Right hindlimb (tissue), 1 donor: ENCODE measurements at places on chromosomes 7 and 10.

GRCh38 chr10:43044961-43045621 lies 31.8 kb upstream of the RET start:
- no peak for DNase-seq

DNA sequence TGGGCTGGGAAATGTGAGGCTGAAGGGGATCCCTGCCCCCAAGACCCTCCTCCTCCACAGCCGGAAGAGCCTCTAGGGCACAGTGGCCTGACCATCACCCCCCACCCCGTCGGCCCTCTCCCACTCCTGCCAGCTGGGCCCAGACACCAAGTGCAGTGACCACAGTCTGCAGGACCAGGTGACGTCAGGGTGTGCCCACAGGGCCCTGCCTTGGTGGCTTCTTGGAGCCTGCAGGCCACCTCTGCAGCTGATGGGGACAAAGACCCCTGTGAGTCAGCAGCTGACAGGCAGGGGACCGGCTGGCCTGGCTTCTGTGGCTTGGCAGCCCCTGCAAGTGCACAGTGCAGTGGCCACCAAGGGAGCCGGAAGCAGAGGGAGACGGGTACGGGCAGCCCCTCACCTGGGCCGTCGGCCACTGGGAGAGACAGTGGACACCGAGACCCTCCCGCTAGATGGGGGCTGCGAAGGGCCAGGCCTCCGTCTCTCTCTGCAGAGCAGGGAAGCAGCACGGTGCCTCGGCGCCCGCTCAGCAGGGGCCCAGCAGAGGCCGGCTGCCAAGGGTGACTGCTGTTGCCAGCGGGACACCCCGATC lies 274.6 kb downstream of the ELFN1 start:
- DNase-seq, result no peak

GRCh38 chr7:114183311-114184088 lies 231.1 kb upstream of the FOXP2 start:
- no peak for DNase-seq

GRCh38 chr10:118968060-118968459 lies 61.5 kb upstream of the NANOS1 start:
- DNase-seq, result no peak

DNA sequence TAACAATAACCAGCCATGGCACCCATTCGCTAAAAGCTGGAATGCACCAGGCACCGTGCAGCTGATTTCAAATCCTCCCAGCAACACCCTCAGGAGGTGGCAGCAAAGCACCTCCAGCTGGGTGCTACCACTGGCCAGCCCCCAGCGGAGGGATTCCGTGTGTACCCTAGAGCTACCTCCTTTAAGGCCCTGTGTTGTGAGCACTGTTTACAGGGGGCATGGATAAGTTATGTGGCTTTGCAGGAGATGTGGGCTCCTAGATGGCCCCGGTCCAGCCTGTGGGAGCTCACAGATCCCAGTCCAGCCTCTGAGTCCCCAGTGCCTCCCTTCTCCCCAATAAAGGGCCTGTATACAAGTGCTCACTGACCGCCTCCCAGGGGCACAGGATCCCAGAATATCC lies 27.1 kb downstream of the TNRC18 start:
- no peak for DNase-seq

GRCh38 chr10:34217524-34217923 lies 597.6 kb downstream of the PARD3 start:
- DNase-seq, result no peak

DNA sequence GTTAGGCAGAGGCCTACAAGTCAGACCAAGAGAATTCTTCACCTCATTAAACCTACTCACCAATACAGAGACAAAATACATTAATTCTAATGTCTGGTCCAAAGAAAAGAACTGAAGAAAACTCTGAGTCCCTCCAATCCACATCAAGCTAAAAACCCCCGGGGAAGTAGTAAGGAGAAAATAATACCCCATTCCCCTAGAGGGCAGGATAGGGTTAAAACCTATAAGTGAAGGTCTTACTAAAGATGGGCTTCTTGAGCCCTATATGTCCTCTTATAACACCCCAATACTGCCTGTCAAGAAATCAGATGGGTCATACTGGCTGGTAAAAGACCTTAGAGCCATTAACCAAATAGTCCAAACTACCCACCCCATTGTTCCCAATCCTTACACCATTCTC lies 141.3 kb upstream of the TMEM106B start:
- no peak for DNase-seq

GRCh38 chr7:34184466-34184865 lies 279.1 kb downstream of the BMPER start:
- DNase-seq, result no peak

GRCh38 chr7:54946271-54946670 lies 72.5 kb upstream of the EGFR start:
- no peak for DNase-seq

GRCh38 chr10:29877793-29878491 lies 181.4 kb downstream of the JCAD start:
- no peak for DNase-seq

GRCh38 chr10:123557366-123558108 lies 108.6 kb upstream of the GPR26 start:
- DNase-seq, result no peak

DNA sequence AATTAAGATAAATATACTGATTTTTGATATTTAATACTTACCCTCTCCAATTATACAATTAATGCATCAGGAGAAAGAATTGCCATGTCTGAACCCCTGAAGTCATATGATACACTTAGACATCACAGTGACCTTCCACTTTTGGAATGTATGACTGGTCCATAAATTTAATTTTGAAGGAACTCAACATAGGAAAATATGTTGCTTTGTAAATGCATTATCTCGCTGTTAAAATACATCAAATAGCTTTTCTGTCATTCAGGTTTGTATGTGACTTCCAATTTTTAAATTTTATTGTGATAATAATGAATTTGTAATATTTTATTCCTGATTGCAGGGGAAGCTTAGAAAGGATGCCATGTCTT lies 631.9 kb upstream of the ANKRD30A start:
- DNase-seq, result no peak

- no peak for DNase-seq
Observed at GRCh38 chr10:24241536-24242040, 32.6 kb downstream of the KIAA1217 start.

DNA sequence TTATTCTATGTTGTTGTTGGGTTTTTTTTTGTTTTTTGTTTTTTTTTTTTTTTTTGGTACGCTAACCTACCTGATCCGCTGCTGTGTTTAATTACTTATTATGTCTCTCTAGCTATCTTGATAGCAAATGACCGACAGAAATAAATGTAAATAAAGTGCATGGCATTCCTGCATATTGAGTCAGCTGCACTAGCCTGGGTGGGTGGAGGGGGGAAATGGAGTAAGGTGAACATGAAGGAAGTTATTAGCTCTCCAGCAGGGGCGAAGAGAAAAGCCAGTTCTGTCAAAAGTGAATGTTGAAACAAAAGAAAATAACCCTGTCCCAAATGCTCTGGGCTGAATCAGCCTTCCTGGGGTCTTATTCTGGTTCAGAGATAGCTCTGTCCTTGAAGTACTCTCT lies 210.7 kb upstream of the MDFIC start:
- no peak for DNase-seq

- DNase-seq, result peak; percentile 31
Observed at GRCh38 chr7:44066494-44067063, 1.2 kb upstream of the PGAM2 start.

- no peak for DNase-seq
Observed at GRCh38 chr10:51748959-51749358, 49.6 kb upstream of the CSTF2T start.

GRCh38 chr7:129655811-129656210 lies 44.3 kb downstream of the NRF1 start:
- no peak for DNase-seq

DNA sequence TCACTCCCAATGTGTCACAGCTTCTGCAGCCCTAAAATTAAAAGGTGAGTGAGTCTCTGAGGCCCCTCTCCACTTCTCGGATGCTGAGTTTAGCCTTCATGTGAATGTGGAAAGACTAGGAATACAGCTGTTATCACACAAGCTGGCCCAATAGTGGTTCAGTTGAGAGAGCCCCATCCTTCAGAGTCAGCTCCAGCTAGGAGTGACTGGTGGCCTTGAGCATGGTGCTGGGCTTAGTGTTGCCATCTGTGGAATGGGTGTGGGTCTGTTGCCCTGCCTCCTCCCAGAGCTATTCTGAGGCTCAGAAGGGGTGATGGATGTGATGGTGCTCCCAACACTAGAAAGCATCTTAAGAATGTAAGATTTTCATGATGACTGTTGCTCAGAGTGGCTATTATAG lies 55.8 kb downstream of the FIGNL1 start:
- no peak for DNase-seq

DNA sequence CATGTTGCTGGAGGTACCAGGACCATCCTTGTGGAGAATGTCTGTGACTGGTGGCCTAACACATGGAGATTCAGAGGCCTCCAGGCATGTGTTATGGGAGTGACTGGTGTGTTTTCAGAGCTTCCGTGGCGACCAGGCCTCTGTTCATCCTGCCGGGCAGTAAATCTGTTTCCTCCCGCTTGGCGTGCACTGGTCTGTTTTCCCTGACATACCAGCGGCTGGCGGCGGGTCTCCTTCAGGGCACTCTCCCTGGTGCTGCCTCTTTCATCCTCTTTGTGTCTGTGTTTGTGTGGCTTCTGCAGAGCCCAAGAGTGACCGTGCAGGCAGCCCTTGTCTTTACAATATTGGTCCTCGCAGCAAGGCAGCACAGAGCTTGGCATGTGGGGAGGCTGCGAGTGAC lies 385.1 kb upstream of the MKI67 start:
- DNase-seq, result no peak

GRCh38 chr7:27603813-27604212 lies 58.9 kb downstream of the HIBADH start:
- no peak for DNase-seq

DNA sequence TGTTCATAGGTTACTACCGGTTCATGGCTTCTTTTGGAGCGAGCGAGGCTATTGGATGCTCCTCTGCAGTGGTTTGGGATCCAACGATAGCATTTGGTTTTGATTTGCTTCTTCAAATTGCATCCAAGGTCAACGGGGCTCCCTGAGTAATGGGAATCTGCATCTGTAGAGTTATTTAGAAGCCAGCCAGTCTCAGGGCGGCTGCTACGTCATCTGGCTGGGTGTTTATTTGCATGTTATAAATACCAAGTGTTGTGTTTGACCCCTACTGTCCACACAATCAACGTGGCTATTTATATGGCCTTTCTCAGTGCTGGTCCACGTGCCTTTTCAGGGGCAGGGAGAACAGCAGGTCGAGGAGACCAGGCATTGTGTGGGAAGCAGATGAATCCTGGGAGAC lies 137.7 kb downstream of the PRPF18 start:
- DNase-seq, result peak; percentile 80

GRCh38 chr7:147818317-147818716 lies 772.2 kb upstream of the C7orf33 start:
- DNase-seq, result no peak

DNA sequence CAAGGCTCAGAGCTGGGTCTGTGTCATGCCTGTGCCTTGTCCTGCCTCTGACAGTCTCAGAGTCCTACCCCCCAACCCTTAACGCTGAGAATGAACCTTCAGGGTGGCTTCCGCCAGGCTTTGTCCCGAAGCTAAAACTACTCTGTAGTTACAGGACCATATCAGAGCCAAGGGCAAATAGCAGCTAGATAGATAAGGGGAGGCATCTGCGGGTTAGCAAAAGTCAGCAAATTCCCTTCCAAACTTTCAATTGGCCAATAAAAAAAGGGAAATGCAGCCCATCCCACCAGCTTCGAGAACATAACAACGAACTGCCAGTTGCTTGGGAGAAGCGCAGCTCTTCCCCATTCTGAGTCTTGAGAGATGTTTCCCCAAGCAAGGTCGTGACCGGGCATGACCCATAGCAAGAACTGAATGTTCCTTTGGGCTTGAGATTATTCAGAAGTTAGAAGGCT lies 17.7 kb downstream of the CCL24 start:
- DNase-seq, result no peak

DNA sequence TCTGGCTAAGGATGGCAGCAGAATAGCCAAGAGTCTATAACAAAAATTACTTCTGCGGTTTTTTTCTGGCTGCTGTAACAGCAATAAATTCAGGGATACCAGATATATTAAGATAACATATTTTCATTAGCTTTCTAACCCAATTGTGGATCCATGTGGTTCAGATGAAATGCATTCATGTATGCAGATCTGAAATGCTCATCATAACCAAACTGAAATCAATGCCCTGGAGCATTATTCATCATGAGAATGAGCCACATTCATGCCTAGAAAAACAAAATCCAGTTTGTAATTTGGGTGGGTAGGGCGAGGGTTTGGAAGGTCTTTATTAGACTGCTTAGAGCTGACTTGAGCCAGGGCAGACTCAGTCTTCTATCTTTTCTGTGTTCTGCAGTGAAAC lies 69.8 kb upstream of the SEMA3A start:
- no peak for DNase-seq

GRCh38 chr10:13270877-13271551 lies 28.9 kb downstream of the PHYH start:
- no peak for DNase-seq

- no peak for DNase-seq
Observed at GRCh38 chr7:12800486-12800885, 113.1 kb downstream of the ARL4A start.

- DNase-seq, result no peak
Observed at GRCh38 chr7:101669307-101669706, 40.2 kb upstream of the MYL10 start.

DNA sequence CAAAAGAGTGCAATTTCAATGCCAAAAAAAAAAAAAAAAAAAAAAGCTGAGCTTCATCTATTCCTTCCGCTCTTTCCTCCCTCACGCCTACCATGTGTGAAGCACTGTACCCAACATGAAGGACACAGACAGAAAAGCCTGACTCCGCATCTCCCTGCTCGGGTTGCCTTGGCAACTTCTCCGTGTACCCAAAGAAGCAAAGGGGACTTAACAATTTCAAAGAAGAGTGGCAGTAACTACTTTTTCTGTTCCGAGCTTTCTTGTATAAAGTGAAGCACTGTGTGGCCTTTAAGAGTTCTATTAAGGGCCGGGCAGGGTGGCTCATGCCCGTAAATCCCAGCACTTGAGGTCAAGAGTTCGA lies 177.7 kb downstream of the PRKCQ start:
- no peak for DNase-seq

DNA sequence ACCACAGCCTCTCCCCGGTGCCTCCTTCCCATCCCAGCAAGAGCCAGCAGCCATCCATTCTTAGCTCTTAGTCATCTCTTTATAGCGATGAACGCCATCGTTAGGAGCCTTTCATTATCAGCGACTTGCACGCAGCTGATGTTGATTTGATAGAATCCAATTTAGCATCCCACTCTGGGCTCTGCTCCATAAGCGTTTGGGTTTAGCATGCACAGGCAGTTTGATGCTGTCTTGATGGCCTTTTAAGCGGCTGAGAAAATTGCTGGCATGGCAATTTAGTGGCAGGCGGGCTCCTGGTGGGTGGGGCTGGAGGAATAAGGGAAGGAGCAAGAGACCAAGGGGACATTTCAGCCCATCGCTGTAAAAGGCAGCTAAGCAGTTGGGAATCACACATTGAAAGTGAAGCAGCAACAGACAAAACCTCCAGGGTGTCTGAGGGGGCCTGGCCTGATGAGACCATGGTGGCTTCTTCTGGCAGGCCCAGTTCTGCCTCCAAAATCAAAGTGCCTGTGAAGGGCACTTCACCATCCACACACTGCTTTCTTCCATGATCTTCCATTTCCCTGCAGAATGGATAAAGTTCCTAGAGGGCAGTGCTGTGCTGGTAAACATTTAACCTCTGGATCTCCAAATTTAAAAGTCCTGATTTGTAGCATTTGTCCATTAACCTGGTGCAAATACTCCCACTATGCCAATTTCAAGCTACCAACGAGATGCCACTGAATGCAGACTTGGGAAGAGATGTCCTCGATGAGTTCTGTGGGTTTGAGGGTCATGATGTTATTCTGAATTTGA lies 107.8 kb upstream of the PLXNA4 start:
- DNase-seq, result no peak
